Stimulated activated CD4-positive, alpha-beta T cell treated with anti-CD3 and anti-CD28 coated beads, TNF-alpha, amount 100 ng/mL, for 4 hours (primary cell): ENCODE measurements at places on chromosomes 3 and 15.

DNA sequence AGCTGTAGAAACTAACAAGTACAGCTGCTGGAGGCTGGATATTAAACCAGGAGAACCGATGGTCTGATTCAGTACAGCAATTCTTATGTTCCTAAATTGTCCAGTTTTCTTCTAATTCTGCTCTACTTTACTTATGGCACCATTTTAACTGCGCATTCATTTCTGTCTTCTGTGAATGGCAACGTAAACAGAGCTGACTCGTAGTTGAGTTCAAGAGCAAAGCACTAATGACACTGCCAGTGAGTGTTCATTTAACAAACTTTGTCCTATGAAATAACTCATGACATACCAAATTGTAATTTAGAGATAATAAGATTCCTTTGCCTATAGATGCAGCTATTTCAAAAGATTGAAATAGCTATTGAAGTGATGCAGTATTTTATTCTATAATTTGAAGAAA is 48.7 kb downstream of the BCHE start:
- no peak for DNase-seq

DNA sequence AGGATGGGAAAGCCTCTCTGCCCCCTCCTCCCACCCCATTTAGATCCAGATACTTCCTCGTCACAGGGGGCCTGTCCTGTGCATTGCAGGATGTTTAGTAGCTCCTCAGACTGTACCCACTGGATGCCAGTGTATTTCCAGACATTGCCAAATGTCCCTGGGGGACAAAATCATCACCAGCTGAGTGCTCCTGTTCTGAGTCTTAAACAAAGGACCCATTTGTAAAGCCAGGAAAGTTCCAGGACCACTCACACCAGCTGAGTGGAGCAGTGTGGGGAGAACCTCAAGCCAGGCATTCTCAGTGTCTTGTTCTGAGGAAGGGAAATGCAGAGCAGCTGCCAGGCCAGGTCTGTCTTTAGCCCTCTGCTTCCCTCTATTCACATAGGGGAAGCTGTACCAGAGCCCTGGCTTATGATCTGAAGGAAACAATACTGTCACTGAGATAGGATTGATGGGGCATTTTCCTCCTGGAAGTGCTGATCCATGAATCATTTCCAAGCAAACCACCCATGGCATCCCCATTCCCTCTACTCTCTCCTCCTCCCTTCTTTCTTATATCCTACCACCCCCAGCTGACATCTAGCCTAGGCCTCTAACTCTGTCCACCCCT is 67.4 kb upstream of the MEX3B start:
- DNase-seq: no peak

DNA sequence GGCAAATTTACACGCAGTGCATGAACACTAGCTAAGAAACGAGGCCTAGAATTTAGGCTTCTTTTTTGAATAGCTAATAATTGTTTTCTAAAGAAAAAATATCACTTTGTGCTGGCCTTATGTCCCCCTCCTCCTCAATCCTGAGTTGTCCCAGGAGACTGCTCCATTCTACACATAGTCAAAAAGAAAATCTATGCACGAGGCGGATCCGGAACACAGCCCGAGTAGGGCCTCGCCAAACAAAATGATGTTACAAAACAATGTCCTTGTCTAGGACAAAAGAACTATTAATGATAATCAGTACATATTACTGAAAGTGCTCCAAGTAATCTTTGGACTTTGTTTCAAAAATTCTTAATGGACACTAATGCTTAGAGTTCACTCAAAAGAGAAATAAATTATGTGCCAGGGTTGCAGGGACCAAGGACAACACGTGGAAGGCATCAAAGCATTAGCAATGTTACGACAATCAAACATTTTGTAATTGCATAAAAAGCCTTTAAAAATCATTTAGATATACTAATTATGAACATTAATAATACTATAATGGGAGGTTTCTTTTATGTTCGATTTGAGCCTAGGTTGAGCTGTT is 206.5 kb upstream of the ICE2 start:
- no peak for DNase-seq

GRCh38 chr3:100761951-100762350 is 52.7 kb downstream of the TFG start:
- no peak for DNase-seq

- no peak for DNase-seq
These were observed 118.2 kb upstream of the RAP2B start for GRCh38 chr3:153043729-153044328.

GRCh38 chr3:185677146-185677829 is 91.2 kb downstream of the SENP2 start:
- no peak for DNase-seq

- no peak for DNase-seq
These were observed 92.3 kb upstream of the COL8A1 start for GRCh38 chr3:99545941-99546580.
